ENCODE measurements at places on chromosomes 1 and 21.

DNA sequence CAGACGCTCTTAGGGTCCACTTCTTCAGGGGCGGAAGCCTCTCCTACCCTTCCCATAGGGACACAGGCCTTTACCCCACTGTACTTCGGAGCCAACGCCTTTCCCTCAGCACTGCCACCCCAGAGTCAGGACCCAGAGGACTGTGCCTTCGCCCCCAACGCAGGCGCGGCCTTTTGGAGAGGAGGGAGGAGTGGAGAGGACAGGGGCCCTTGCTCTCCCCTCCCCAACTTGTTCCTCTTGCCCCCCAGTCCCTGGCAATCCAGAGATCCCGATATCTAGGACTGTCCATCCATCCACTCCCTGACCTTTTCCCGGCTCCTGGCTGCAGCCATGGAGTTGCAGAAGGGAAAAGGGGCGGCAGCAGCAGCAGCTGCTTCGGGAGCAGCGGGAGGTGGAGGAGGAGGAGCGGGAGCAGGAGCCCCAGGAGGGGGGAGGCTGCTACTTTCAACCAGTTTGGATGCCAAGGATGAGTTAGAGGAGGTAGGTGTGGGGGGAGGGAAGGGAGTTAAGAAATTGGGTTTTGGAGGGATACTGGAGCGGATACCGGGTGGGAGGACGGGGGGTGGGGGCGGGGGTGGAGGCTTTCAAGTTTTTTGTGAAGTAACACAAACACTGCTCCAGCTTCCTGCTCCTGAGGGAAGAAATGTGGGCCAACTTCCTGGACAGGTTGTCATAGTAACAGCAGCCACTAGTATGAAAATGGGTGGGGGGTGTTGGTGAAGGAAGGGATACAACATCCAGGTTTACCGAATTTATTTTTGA lies 636 bp downstream of the INTS3 start:
- peak; percentile 67 for DNase-seq

DNA sequence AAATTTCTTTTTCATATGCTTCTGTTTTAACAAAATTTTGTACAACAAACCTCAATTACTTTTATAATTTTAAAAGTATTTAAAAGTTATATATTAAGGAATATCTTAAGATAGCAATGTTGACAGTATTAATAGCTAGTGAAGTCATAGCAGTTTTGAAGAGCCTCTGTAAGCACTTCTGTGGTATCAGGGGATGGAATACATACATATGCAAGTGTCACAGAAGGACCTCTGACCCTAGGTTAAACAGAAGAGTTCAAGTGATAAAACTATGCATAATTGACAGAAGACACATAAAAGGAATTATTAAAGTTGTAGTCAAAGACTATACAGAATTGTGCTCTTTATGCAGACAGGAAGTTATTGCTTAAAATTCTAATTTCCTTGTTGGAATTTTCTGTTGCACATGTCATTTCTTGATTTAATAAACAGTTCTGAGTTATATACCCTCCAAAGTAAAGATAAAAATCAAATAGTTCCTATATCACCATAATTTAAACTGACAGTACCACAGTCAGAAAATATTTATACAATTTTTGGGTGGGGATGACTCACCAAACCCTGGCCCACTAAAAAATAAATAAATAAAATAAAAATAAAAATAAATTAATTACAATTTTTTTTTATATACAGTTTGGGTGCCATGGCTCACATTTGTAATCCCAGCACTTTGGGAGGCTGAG lies 27.1 kb downstream of the IPP start:
- no peak for DNase-seq

GRCh38 chr21:15159382-15160020 lies 94.7 kb upstream of the NRIP1 start:
- DNase-seq = peak; percentile 34

DNA sequence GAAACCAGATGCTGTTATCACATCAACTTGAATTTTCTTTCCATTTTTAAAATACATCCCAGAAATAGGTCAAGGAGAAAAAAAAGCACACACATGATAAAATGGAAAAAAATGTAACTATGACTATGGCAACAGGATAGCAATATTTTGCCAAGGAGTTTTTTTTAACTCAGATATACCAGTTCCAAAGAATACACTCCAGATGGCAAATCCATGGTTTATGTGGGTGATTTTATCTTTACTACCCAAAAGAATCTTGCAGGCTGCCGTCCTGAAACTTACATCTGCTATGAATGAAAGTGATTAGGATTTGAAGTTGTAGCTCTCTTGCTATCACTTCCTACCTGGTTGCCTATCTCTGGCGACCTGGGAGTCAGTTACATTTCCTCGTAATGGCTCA lies 91.0 kb upstream of the PLPPR4 start:
- peak; percentile 60 for DNase-seq

GRCh38 chr1:223298701-223299100 lies 65.3 kb downstream of the SUSD4 start:
- DNase-seq = no peak

DNA sequence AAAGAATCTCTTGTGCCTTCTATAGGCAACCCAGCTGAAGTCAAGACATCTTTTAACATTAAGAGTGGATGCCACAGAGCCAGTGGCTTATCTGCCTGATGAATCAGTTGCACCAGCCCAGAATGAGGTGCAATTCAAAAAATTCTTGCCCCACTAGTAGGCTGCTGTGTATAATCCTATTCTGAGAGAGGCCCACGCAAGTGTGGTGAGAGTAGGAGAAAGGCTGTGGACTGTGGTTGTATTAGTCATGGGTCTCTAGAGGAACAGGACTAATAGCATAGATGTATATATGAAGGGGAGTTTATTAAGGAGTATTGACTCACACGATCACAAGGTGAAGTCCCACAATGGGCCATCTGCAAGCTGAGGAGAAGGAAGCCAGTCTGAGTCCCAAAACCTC lies 216.4 kb downstream of the LTN1 start:
- no peak for DNase-seq

DNA sequence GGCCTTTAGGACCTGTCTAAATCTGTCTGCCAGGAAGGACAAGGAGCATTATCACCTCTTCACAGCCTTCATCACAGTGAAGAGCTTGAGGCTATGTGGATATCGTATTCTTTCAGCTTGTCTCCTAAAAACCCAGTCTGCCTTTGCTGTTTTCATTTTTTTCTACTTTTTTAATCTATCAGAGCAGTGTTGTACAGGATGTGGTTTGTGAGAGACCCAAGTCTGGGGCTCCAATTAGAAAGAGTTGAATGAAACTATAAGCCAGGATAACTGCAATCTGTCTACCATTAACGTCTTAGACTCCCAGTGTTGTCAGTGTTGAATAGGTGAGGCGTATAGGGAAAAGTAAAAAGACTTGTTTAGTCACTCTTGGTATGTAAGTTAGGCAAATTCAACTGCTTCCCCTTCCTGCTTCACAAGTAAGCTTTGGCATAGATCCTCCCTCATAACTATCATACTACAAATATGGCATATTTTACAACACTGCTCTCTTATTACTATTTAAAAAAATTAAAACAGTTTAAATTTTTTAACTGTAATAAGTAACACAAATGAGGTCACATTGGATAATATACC lies 1225.8 kb upstream of the PRMT6 start:
- DNase-seq = peak; percentile 4

DNA sequence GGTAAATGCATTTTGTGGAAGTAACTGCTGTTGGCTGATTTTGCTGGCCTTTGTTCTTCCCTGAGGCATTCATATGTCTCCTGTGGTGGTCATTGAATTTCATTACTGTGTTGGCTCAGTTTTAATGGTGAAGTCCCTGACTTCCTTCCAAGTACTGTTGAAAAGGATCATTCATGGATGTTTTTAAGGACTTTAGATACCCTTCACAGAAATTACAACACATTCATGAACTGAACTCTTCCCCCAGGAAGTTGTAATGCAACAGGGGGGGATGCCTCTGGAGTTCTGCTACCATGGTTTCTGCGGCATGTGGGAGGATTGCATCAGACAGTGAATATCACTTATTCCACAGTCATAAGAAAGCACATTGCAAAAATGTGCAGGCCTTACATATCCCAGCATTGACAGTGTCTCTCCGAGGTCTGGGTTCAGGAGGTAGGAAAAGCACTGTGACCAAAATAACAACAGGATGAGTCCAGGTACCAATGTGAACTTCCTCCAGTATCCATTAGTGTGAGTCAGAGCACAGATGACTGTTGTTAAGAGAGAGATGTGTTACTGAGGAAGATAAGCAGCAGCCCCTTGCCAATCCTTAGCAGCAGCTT lies 2.1 kb upstream of the RAB3GAP2 start:
- DNase-seq = peak; percentile 23

Measured in umbilical cord (tissue), 2 donors.